ENCODE measurements at places on chromosomes 7 and 10.

DNA sequence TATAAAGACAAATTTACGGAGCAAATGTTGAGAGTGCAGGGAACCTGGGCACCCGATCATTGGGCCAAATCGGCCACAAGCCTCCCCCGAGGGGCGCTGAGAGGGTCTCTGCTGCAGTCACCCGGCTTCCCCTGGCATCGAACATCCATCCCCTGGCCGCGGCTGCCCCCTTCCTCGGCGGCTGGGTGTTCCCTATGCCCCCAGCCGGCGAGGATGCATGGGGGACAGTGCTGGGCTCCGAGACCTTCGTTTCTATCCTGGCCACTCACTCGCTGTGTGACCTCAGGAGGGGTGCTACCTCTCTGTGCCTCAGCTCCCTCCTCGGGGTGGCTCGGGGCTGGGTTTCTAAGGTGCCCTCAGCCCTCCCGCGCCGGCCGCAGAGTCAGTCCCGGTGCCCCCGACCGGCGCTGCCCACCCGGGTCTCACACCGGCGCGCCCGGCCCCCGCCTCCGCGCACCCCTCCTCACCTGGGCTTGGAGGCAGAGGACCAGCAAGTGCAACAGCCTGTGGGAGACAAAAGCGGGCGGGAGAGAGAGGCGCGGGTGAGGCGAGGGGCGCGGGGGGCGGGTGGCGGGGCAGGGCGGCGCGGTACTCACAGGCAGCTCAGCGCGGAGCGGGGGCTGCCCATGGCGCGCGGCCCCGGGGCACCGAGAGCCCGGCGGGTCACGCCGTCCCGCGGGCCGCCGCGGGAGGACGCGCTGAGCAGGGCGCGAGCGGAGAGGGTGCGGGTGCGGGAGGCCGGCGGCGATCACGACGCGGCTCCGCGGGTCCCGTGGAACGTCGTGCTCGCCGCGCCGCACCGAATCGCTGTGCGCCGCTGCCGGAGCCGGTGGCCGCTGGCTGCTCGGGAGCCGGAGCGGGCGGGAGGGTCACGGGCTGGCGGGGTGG, at the start of gene FGF8:
Gene FGF8, minus strand, starts transcription at position 842 of the 888 bp plus-strand sequence. Its CDS starts 214 bp downstream, at position 628.
- DNase-seq, result no peak

GRCh38 chr10:6130848-6131470, 42.1 kb downstream of the RBM17 start:
- DNase-seq, result no peak

- DNase-seq, result no peak
Observed at GRCh38 chr10:79244841-79245504, 102.3 kb upstream of the PPIF start.

- DNase-seq, result no peak
Observed at GRCh38 chr7:127673902-127674301, 21.9 kb downstream of the SND1 start.

DNA sequence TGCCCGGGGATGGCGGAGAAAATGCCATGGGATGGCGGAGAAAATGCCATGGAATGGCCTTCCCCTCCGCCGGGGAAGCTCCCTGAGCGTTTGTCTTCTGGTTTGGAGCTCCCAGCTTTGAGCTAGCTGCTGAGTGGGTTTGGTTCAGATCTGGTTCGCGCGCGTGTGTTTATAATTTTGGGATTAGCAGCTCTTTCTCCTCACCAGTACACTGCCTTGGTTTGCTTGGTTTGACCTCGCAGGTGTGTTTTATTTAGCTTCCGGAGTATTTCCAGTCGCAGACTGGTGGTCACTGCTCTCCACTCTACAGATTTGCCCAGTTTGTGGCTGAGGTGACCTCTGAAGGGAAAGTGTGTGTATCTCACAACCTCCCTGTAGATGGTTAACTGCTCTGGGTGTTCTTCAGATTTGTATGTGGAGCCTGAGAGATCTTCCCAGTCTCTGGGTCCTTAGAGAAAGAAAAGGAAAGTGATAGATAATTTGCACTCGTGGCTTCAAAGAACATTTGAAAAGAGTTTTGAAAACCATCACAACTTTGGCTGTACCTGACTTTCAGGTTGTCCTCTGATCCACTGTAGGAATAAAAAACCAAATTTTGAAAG, 597 bp downstream of the ZNF277 start:
- no peak for DNase-seq

GRCh38 chr7:84455788-84456187, 261.2 kb upstream of the SEMA3A start:
- DNase-seq, result no peak

- DNase-seq, result no peak
Observed at GRCh38 chr7:121447911-121448300, 51.8 kb upstream of the FAM3C start.

GRCh38 chr7:101238226-101239182, 902 bp upstream of the CLDN15 start:
- DNase-seq, result no peak

DNA sequence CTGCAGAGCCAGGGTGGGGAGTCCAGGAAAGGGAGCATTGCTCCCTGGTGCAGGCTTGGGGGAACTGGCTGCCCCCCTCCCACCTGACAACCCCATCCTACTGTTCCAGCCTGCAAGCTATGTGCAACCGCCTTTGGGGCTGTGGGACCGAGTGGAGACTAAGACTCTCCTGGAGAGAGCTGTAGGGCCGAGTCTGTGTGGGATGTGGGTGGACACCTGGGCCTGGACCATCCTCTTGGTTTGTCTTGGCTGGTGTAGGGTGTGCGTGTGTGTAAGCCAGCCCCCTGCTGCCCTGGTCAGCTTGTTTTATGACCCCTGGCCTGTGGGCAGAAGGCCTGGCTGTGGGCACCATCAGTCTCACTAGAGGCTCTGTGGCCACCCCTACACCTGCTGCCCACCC, 1.6 kb upstream of the RAMP3 start:
- no peak for DNase-seq

GRCh38 chr10:29702273-29703164, 67.7 kb upstream of the SVIL start:
- no peak for DNase-seq

DNA sequence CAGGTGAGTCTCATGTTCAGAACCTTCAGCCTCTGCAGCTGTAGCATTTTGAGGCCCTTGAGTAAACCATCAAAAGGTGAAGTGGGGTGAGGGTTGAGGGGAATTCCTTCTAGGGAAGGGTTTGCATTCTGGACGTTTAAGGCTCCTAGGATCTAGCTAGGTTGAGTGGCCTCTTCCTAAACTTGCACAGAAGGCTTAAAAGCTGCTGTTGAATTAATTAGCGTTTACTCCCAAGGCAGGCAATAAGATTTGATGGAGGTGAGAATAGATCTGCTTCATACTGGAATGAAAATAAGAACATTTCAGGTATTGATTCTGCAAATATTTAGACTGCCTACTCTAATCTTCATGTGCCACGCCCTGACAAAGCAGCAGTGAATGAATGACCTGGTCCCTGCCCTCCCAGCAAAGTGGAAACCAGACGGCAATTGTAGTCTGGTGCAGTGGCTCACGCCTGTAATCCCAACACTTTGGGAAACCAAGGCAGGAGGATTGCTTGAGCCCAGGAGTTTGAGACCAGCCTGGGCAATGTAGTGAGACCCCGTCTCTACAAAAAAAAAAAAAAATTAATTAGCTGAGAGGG, 11.4 kb upstream of the KPNA7 start:
- no peak for DNase-seq

DNA sequence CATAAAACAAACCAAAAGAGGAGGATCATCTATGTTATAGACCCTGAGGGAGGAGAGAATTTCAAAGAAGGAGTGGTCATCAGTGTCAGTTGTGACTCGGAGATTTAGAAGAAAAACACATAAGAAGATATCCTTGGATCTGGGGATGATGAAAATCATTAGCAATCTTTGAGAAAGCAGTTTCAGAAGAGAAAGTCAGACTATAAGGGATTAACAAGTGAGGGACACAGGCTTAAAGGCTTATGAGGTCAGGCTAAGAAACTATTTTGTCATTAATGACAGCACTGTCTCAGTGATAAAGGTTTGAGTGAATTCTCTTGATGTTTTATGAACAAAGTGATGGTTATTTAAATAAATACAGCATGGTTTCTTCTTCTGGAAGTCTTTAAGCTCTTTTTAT, 6.1 kb upstream of the GPR85 start:
- no peak for DNase-seq

GRCh38 chr10:64859911-64860310, 1338.7 kb downstream of the REEP3 start:
- no peak for DNase-seq

GRCh38 chr7:107667341-107667740, 6.7 kb downstream of the SLC26A4 start:
- no peak for DNase-seq

DNA sequence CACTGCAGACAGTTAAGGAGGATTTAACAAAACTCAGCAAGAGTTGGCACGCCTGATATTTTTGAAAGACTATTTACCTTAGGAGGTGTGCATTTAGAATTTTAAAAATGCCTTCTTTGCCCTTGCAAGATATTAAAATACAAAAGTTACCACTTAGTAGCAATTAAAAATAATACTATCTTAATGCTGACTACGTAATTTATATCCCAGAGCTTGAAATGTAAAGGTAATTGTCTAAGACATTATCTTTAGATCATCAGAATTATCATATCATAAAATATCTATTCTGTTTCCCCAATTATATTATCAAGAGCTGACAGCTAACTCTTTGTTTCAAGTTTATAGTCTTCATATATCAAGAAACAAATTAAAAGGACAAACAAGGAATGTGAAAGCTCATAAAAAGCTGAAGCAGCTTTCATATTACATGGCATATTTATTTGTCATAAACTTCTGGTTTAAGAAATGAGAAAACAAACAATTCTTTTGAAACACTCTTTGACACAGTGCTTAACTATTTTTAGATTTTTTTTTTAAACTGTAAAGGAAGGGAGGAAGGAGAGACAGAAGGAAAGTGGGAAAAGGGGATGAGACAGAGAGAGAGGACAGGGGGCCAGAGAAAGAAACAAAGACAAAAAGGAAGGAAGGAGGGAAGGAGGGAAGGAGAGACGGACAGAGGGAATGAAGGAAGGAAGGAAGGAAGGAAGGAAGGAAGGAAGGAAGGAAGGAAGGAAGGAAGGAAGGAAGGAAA, 73.5 kb downstream of the RTKN2 start:
- DNase-seq, result no peak

DNA sequence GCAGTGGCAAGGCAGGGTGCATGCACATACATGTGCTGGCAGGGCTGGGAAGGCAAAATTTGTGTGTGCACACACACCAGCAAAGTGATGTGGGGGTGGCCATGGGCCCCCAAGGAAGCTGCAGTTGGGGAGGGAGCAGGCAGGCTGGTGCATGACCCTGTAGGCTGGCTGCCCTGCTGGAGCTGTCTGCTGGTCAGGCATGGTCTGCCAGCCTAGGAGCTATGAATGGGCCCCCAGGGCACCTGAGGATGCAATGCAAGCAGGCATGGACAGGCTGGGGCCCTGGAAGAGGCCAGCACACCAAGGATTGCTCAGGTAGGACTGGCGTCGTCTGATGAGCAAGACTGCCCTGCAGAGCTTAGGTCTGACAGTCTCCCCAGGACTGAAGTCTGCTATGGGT, 18.2 kb upstream of the PPP1R3A start:
- DNase-seq, result no peak

- DNase-seq, result no peak
Observed at GRCh38 chr10:30247704-30248103, 101.4 kb downstream of the MTPAP start.

DNA sequence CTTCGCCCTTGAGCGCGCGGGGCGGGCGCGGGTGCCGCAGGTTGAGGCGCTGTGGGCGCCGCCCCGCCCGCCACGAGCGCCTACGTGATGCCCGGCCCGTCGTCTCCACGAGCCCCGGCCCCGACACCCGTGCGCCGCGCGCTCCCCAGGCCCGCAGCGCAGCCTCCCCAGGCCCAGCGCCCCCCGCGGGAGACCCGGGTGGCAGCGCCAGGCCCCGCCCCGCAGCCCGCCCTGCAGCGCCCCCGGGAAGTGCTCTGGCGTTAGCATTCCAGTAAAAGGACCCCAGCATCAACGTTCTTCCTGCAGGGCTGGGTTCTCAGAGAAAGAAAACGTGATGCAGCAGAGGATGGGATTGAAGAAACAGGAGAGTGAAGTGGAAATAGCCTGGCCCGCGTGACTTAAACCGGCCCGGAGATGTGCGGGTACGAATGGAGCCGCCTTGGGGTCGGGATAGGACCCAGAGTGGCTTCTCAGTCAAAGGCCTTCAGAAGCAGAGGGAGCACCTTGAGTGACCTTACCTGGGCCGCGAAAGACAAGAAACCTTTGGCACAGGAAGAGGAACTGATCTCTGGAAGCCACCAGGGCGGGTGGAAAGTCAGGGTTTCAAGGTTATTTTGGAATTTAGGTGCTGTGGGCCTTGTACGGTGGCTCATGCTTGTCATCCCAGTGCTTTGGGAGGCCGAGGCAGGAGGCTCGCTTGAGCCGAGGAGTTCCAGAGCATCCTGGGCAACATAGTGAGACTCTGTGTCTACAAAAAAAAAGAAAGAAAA, 1.8 kb downstream of the PFKP start:
- DNase-seq, result no peak

DNA sequence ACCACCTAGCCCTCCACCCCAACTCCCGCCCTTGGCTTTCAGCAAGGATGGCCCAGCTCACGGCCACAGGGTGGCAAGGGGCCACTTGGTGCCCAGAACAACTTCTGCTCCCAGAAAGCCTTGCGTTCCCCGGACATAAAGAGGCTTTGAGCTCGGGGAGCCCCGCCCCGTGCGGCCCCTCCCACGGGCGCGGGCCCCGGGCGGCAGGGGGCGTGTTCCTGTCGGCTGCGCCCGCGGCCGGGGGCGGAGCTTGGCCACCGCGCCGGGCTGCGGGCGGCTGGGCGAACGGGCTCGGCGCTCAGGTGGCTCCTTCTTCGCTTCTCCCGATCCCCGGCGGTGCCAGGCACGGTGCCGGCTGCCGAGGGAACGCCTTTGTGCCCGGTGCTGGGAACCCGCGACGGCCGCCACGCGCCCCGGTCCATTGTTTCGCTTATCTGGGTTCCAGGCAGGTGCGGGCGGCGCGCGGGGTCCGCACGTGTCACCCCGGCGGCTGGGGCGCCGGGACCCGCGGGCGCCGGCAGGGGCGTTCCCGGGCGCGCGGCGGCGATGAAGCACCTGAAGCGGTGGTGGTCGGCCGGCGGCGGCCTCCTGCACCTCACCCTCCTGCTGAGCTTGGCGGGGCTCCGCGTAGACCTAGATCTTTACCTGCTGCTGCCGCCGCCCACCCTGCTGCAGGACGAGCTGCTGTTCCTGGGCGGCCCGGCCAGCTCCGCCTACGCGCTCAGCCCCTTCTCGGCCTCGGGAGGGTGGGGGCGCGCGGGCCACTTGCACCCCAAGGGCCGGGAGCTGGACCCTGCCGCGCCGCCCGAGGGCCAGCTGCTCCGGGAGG, at the start of gene NFE2L3:
Gene NFE2L3, plus strand, starts transcription at position 246 of the 829 bp plus-strand sequence. Its CDS starts 301 bp downstream, at position 547.
- DNase-seq, result no peak

GRCh38 chr7:39465055-39465929, 100.9 kb upstream of the YAE1 start:
- peak; percentile 36 for DNase-seq

Data from AG04450 (cell line).